ENCODE measurements at places on chromosomes 7 and 10.
A peak's percentile ranks its signal among the peaks of the same experiment; 100 is the strongest.

DNA sequence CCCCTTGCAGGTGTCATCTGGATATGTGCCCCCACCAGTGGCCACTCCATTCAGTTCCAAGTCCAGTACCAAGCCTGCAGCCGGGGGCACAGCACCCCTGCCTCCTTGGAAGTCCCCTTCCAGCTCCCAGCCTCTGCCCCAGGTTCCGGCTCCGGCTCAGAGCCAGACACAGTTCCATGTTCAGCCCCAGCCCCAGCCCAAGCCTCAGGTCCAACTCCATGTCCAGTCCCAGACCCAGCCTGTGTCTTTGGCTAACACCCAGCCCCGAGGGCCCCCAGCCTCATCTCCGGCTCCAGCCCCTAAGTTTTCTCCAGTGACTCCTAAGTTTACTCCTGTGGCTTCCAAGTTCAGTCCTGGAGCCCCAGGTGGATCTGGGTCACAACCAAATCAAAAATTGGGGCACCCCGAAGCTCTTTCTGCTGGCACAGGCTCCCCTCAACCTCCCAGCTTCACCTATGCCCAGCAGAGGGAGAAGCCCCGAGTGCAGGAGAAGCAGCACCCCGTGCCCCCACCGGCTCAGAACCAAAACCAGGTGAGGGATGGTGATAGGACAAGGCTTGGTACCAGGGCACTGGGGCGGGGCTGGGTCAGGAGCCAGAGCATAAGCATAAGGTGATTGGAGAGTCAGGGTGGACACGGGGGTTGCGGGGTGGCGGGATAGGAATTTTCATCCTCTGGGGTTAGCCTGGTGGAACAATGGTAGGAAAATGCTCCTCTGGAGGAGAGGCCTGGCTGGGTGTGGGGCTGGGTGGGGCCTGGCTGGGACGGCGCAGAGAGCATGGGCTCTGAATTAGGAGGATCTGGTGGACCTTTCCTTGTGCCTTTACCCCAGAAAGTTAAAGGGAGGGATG is 1.9 kb downstream of the ZYX start:
- DNase-seq = no peak

DNA sequence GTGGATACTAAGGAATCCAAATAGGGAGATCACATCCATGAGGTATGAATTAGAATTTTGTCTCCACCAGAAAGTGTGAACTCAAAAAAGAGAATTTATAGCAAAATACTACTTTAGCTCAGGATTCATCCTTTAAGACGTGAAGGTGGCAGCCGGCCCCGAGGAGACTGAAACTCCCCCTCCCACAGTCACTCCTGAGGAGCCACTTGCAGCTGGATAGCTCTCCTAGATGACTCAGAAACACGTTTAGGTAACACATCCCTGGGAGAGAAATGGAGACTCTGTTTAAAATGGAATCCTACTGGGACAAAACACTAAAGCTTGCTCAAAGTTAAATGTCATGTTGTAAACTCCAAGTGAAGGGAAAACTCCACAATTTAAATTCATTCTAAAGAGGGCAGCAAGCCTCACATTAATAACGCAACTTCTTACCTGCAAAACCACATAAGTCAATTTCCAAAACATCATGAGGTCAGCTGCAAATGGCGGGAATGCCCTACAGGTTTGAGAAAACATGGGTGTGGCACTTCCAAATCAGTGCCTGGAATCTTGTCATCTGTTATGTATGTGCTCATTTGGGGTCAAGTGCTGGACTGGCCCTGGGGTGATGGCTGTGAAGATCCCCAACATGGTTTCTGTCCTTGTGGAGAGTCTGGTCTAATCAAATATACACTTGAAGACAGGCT is 46.2 kb downstream of the ICA1 start:
- no peak for DNase-seq

DNA sequence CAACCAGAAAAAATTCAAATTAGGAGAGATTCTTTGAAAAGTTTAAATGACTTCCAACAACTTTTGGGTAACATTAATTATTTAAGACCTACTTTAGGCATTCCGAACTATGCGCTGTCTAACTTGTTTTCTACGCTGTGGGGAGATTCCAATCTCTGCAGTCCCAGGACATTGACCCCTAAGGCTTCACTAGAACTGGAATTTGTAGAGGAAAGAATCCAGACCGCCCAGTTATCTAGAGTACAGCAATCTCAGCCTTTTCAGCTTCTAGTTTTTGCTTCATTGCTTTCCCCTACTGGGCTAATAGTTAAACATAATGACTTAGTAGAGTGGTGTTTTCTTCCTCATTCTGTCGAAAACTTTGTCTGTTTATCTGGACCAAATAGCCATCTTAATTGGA is 14.9 kb upstream of the DDC start:
- no peak for DNase-seq

GRCh38 chr10:76717141-76717540 is 920.5 kb downstream of the KCNMA1 start:
- DNase-seq = no peak

- no peak for DNase-seq
These were observed 121.7 kb downstream of the MACC1 start for GRCh38 chr7:20095436-20095835.

GRCh38 chr10:78868048-78868447 is 200.7 kb upstream of the ZMIZ1 start:
- no peak for DNase-seq

DNA sequence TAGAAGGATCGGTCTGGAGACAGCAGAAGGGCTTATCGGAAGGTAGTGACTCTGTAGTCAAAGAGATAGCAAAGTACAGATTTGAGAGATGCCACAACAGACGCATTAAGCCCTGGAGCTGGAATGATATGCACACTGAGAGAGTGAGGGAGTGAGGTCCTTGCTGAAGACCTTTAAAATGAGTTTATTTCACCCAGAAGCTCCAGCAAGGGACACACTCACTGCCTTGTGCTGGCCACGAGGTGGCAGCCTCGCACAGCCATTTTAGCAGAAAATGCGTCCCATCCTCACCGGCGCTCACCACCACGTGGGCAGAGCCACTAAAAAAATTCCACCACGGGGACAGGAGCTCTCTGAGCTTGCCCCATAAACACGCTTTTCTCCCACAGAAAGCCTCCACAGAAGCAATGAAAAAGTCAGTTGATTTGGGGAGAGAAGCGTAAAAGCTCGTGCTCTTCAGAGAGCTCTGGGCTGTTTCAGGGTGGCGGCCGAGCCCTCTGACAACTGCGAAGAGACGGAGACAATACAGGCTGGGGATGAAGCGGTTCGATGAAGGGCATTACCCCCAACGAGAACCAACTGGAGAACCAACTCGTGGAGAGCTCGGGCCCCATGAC is 163.0 kb upstream of the KLF14 start:
- peak; percentile 60 for DNase-seq

- no peak for DNase-seq
These were observed 102.2 kb downstream of the MYOF start for GRCh38 chr10:93379731-93380575.

GRCh38 chr7:42915356-42915755 is 3.5 kb upstream of the C7orf25 start:
- DNase-seq = no peak

DNA sequence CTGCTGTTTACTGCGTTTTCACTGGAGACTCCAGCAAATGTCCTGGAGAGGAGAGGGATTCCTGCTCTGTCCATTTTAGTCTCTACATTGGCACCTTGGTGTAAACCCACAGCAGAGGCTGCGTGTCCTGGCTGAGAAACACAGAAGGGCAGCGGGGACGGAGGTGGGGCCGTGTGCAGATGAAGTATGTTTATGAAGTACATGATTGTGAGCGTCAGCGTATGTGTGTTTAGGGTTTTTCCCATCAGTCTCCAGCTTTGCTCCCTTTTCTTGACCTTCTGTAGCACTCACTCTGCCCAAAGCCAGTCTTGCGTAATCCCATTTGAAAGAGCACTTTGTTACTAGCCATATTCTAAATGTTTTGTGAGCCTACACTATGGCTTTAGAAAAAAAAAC is 750.7 kb upstream of the SORCS1 start:
- no peak for DNase-seq

DNA sequence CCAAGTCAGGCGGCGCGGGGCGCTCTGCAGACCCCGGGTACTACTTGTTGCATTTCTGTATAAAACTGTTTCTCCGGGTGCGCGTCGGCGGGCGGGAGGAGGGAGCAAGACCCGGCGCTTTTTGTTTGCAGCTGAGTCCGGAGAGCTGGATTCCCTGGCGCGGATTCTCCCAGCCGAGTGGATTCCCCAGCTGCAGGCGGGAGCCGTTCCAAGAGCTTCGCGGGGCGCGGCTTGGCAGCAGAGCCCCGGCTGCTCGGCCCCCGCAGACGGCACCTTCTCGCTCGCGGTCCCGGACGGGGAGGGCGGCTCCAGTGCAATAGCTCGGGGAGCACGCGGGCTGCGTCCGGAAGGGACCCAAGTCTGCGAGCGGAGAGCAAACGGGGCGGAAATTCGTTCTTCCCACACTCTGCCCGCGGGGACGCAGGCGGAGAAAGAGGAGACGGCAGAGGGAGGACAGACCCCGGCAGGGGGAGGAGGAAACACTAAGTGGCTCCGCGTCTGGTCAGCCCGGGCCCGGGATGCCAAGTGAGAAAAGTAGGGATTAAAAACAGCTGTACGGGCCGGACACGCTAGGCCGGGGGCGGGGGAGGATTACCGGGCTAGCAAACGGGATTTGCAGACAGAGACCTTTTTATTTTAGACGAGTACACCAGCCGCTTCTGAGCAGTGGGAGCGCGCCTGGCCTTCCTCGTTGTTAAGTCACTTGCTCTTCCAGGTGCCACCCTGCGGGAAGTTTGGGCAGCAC is at the start of gene TRIL:
Gene TRIL, minus strand, starts transcription at position 96 of the 745 bp plus-strand sequence. CDS start 284 bp downstream, outside the sequence.
- no peak for DNase-seq

DNA sequence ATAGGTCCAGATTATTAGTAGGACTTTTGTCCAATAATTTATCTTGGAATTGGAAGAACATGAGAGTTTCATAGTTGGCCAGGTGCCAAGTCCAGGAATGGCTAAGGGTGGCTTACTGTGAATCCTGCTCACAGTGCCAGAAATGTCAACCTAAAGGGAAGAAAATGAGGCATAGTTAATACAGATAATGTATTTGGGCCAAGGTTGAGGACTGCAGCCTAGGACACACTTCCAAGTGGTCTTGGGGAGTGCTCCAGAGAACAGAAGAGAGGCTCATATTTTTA is 78.2 kb downstream of the MAPK8 start:
- DNase-seq = no peak

DNA sequence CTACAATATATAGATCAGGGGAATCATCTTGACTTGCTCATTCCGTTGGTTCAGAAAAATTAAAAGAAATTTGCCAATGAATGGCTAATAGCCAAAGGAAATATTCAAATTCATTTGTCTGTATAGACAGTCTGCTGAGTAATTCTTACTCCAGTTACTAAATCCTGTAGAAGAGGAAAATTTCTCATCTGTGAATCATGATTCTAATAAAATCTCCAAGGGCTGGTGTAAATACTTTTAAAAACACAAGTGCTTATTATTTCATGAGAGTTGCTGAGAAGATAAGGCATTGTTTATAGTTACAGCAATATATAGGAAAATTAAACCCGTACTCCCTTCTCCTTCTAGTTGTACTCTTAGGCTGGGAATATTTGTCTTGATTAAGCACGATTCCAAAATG is 53.0 kb downstream of the WNT2 start:
- DNase-seq = no peak

Measured in stimulated activated CD4-positive, alpha-beta T cell treated with anti-CD3 and anti-CD28 coated beads, TNF-alpha, amount 100 ng/mL, for 4 hours (primary cell).